ENCODE measurements at places on chromosomes 11 and 22.

GRCh38 chr11:36062796-36063365 is 119.0 kb downstream of the LDLRAD3 start:
- peak; percentile 89 for DNase-seq

GRCh38 chr11:73372375-73372993 is 3.7 kb upstream of the RELT start:
- DNase-seq, result peak; percentile 31

DNA sequence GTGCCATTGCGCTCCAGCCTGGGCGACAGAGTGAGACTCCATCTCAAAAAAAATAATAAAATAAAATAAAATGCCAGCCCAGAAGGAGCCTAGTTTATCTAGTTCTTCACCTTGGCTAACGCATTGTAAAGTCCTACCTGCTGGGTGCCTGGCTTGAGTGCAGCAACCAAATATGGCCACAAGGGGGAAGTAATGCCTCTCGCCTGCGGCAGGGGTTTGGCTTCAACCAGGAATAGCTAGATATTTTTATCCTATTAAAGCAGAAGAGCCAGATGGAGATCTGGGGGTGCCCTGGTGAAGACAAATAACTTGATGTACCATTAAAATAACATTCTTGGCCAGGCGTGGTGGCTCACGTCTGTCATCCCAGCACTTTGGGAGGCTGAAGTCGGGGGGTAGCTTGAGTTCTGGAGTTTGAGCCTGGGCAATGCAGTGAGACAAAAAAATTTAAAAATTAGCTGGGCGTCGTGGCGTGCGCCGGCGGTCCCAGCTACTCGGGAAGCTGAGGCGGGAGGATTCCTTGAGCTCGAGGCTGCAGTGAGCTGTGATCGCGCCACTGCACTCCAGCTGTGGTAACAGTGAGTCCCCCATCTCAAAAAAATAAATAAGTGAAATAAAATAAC is 20.6 kb upstream of the PLEKHB1 start:
- peak; percentile 69 for DNase-seq

DNA sequence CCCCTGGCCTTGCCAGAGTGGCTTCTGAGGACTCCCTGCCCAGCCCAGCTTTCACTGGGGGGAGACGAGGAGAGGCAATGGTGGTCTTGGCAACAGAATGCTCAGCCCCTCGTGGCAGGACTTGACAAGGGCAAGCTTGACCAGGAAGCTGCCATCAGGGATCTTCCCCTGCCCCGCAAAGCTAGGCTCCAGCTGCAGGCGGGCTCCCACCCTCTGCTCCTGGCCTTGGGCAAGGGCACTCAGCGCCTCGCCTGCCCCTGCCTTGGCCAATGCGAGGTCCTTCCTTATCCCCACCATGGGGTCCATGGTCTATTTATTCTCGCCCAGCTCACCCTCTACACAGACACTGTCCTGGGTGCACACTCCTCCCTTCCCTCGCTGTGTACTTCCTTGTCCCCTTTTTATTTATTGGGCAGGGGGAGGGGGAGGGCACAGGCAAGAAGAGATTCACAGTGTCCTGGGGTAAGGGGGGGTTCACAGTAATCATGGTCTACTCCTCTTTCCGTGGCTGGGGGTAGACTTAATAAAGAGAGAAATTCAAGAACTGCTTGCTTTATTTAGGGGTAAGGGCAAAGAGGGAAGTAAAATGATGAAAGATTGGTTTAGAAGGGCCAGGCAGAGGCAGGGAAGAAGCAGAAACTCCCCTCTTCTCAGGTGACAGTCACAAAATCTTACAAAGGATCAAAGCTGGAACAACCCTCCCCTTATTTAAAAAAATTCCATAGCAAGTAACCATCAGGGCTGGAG is 1.6 kb downstream of the GPHA2 start:
- DNase-seq, result no peak

DNA sequence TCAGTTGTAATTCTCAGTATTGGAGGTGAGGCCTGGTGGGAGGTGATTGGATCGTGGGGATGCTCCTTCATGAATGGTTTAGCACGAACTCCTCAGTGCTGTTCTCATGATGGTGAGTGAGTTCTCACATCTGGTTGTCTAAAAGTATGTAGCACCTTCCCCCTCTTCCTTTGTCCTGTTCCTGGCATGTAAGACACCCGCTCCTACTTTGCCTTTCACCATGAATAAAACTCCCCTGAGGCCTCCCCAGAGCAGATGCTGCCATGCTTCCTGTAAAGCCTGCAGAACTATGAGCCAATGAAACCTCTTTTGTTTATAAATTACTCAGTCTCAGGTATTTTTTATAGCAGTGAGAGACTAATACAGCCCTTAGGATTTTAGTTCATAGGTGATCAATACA is 191.5 kb downstream of the MAML2 start:
- DNase-seq, result no peak

DNA sequence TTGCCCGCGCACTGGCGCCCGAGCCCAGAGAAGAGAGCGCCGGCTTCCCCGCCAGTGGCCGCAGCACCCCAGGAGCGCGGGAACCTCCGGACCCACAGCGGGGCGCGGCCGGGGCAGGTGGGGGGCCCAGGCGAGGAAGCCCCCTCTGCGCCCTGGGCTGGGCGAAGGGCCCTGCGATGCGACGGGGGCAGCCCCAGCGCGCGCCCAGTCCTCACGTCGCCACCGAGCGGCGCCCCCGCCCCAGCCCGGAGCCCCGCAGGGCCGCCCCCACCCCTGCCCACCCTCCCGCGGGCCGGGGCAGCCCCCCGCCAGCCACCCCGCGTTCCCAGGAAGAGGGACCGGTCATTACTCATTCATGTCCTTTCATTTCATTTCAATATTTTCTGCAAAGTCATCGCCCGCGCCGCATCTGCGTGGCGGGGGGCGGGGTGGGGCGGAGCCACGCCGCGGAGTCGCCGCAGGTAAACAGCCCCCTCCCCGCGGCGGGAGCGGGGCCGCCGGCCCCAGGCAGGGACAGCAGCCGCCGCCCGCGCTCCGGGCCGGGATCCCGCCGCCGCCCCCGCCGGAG is 673 bp upstream of the PANX2 start:
- DNase-seq, result peak; percentile 47

GRCh38 chr11:64892411-64892831 is 14.0 kb upstream of the EHD1 start:
- no peak for DNase-seq

DNA sequence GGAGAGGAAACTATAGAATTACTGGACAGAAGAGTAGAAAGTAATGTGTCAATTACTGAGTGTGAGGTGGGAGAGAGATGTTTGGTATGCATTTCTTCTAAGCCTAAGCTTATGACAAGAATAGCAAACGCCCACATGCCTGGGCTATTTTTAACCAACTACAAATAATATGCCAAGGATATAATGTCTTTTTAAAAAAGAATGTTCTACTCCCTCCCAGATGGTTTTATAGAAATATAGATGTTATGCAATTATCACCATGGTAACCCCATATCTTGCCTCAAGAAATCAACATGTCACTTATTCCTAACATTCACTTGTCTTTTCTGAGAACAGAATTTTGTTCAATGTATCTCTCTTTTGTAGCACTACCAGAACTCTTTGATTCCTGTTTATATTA is 996.7 kb upstream of the CHORDC1 start:
- no peak for DNase-seq

DNA sequence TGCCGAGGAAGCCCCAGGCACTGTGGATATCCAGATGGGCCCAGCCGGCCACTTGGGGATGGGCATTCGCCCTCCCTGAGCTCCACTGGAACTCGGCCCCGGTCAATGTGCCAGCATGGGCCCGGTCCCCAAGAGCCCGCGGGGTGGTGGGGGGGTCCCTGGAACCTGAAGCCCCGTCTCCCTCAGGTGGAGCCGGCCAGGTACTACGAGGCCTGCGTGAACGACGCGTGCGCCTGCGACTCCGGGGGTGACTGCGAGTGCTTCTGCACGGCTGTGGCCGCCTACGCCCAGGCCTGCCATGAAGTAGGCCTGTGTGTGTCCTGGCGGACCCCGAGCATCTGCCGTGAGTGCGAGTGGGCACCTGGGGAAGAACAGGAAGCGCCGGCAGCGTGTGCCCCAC is 21.2 kb downstream of the MUC5AC start:
- DNase-seq, result no peak

DNA sequence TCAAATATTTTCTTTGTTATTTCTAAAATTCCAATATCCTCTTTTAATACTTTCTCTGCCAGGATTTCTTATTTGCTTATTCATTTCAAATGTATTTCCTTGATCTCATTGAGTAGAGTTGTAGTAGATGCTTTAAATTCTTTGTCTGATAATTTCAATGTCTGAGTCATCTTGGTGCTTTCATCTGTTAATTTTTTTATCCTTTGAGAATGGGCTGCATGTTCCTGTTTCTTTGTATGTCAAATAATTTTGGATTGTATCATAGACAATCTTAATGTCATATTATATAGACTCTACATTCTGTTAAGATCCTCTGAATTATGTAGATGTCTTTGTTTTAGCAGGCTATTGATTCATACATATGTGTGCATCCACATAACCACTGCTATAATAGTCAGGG is 57.5 kb downstream of the MYEOV start:
- DNase-seq, result peak; percentile 23

DNA sequence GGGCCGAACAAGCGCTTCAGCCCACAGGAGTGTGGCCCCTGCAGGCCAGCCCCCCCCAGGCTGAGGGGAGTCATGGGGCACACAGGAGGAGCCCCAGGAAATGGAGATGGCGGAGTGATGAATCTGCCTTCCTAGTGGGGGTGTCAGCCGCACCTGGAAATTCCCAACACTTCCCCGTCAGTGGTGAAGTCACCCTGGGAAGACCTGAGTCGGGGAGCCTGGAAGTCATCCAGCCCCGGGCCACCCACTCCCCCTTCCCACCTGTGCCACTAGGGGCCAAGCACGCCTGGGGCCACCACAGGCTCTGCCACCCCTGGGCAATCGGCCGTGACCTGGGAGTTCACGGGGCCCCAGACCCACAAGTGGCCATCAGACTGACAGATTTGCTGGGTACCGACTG is 12.6 kb downstream of the WNT7B start:
- DNase-seq, result no peak

- DNase-seq, result peak; percentile 59
These were observed 97.3 kb downstream of the PDHX start for GRCh38 chr11:35013514-35014233.

- no peak for DNase-seq
These were observed 19.9 kb upstream of the NCR3LG1 start for GRCh38 chr11:17331669-17332068.

GRCh38 chr11:10287140-10287539 is 6.9 kb downstream of the SBF2 start:
- no peak for DNase-seq

DNA sequence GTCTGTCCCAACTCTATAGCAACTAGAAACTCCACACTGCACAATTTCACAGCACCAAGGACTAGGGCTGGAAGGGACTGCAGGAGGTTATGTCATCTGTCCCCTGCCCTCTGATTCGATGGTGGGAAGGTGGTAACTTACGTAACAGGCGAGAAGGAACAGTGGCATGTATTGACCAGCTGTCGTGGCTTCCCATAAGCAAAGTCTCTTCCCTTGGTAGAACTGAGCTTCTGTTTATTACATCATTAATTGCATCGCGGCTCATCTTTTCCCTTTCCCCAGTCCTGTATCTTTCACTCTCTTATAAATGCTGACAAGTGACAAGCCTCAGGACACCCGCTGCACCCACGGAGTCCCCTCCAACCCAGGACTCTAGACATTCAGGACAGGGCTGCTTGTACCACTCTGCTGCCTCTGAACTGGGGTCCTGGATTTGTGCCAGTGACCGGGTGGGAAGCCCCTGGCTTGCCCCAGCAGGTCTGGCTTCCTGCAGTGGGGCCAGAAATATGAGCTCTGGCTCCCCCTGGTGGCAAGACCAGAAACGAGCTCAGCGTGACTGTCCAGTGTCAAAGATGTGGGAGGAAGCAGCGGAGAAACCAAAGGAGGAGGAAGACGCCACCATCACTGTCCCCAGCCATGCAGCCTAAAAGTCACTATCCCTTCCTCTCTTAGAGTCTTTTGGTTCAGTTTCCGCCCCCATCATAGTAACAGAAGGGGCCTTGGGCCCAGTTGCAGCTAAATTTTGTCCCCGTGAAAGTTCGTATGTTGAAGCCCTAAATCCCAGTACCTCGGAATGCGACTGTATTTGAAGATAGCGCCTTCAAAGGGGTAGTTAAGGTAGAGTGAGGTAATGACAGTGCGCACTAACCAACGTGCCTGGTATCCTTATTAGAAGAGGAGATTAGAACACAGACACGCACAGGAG is 84.5 kb downstream of the ISX start:
- DNase-seq, result peak; percentile 46

Data from inflammatory macrophage treated with lipopolysaccharide for 4 hours (primary cell).